ENCODE measurements at places on chromosomes 6 and 20.

DNA sequence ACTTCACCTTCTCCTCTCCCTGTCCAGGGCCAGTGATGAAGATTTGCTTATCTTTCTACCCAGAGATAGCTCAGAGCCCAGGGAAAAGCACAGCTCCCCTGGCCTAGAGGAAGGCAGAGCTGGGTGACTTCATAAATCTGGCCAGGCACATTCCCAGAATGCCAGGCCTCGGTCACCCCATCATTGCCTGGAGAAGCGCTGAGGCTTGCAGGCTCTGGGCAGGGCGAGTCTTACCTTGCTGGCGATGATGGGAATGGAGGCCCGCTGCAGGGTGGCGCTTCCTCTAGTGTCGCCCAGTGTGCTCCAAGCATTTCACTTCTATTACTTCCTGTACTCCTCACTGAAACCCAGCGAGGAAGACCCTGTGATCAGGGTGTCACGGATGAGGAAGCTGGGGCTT, 60.1 kb downstream of the DAAM2 start:
- DNase-seq: no peak

DNA sequence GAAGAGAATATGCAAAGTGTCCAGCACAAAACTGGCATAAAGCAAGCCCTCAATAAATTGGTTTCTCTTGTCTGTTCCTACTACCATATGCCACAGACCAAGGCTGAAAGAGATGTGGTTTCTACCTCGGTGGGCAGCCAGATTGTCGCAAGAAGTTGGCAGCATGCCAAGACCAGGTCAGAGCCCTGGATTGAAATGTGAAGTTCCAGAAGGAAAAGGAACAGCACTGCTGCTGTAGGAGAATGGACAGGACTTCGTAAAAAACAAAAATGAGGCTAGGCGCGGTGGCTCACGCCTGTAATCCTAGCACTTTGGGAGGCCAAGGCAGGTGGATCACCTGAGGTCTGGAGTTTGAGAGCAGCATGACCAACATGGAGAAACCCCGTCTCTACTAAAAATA, 22.1 kb downstream of the MRPL14 start:
- DNase-seq: no peak

GRCh38 chr20:2563116-2563515, 26.7 kb downstream of the TMC2 start:
- no peak for DNase-seq

GRCh38 chr20:16195671-16196070, 377.6 kb downstream of the KIF16B start:
- DNase-seq: no peak

GRCh38 chr6:112031960-112032359, 21.9 kb upstream of the CCN6 start:
- no peak for DNase-seq

DNA sequence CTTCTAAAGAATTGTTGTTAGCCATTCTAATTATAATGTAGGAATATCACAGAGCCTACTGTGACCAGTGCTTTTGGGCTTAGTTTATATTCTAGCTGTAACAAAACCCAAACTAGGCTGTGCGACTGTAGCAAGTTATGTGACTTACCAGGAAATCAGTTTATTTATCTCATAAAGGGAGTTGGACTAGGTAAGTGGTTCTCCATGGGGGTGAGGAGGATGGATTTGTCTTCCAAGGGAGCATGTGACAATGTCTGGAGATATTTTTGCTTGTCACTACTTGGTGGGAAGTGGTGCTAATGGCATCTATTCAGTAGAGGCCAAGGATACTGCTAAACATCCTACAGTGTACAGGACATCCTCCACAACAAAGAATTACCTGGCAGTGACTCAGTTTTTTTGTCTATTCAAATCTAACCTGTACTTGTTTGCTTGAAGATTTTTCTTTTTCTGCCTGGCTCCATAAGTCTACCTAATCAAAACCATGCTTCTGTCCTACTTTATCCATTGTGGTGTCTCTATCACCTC, 32.5 kb downstream of the ZFAND3 start:
- DNase-seq: no peak

- DNase-seq: no peak
These were observed 30.6 kb upstream of the APCDD1L start for GRCh38 chr20:58545565-58546415.

DNA sequence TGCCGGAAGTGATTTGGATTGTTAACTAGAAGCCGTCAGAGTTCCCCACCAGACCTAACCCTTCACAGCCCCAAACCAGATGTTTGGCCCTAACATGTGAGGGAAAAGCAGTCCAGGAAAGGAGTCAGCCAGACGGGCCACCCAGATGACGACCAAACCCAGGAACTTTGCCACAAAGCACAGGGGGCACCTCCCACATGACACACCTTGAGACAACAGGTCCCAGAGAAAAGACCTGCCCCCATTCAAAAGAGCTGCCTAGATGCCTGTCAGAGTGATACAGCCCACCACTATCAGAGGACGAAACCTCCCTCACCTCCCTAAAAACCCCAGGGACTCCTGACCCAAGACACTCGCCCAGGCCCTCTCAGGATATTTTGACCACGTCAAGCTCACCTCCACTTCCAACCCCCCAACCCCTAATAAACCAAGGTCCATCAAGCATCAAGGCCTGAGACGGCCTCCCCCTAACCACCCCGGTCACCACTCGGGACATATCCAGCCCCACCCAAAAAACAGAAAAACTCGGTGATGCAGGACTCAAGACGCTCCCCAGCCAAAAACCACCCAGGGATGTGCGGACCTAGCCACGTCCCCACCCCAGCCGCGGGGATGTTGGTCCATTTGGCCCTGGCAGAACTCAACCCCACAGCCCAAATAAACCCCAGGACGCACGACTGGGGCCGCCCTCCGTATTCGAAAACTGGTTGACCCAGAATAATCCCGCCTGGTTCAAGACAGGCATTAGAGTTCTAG, 662 bp downstream of the ZNF343 start:
- no peak for DNase-seq

- DNase-seq: no peak
These were observed 114.5 kb downstream of the TCP11 start for GRCh38 chr6:35026434-35027222.

DNA sequence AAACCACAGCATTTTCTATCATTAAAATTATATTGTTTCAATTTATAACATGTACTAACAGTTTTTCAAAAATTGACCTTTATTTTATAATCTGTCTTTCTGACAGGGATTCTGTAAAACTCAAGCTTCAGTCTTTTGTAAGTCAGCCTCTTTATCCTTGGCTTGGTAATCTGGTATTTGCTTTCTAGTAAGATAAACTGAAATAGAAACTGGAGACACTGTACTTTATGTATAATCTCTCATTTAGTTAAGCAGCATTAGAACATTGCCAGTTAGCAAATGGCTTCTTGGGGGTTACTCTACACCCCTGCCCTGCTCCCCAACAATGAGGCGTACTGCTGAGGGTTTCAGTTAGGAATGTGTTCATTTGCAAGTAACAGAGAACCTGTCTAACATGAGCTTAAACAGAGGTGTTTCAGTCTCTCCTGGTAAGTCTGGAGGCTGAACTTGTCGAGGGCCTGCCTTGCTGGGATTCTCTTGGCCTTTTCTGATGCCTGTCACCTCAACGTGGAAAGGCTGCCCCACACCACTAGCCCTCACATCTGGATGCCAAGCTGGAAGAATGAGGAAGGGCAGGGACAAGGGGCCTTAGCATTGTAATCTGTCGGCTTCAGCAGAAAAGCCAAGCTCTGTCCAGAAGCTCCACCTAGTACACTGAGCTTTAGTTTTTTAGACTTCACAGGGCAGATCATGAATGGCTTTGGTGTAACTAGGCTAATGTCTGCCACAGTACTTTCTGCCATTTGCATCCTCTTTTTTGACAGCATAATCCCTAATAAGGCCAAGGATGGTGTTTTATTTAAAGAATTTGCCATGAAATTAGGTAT, 34.8 kb downstream of the SH3BGRL2 start:
- DNase-seq: no peak

- no peak for DNase-seq
These were observed 246.0 kb downstream of the PHACTR1 start for GRCh38 chr6:12962529-12962928.

DNA sequence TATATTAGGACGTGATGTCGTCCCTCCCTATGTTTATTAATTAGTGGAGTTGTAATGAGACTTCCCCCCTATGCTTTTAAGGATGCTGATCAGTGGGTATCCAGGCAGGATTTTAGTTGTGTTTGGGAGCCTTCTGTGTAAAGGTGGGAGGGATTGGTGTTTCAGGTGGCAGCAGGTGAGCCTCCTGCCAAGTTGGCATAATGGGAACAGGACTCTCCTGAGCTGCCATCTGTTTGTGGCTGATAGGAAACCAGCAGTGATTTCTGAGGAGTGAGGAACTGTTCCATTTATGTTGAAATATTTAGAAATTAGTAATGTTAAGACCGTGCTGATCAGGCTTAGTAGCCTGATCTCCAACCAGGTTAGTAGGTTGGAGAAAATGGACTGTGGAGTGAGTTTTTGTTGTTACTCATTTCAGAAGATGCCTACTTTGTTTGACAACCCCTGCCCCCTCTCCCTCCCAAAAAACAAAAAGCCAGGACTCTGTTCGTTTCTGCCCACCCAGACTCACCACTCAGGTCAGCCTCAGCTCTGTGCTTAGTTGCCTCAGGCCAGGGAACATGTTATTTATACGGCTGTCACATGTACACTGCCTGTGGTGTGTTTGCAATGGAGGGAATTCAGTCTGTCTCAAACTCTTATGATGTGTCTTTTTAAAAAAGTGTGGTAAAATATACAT, 55.4 kb upstream of the TULP4 start:
- no peak for DNase-seq

GRCh38 chr6:79467716-79468115, 69.5 kb downstream of the LCA5 start:
- DNase-seq: no peak

DNA sequence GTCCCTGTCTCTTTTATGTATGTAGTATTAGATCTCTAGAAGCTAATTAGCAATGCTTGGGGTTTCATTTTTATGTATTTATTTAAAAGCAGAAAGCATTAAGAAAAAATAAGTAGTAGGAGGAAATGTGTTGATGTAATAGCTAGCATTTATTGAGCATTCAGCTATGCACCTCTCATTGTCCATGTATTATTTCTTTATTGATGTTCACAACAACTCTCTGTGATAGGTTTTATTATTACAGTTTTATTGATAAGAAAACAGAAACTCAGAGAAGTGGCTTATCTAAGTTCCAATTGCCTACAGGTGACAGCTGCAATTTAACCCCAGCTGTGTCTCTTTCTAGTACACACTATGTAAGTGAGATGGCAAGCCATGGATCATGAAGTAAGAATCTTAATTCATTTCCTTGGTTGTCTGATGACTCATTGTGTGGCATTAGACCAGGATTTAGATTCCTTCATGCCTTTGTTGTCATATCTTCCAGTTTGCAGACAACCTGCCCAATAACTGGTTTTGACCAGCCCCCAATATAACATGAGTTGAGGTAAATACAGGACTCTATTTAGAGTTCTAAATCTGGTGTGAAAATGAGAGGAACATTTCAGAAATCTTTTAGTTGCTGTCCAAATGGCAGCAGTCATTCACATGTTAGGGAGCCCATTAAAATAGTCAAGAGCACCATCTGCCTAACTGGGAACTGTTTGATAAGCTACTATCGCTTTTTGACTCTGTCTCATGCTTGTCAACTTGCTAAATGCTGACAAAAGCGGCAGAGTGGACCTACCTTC, 170.8 kb upstream of the PHACTR1 start:
- DNase-seq: peak; percentile 75

- DNase-seq: no peak
These were observed 20.8 kb upstream of the PAX1 start for GRCh38 chr20:21684671-21685070.

GRCh38 chr20:50876816-50877215, 54.4 kb downstream of the ADNP start:
- DNase-seq: no peak

DNA sequence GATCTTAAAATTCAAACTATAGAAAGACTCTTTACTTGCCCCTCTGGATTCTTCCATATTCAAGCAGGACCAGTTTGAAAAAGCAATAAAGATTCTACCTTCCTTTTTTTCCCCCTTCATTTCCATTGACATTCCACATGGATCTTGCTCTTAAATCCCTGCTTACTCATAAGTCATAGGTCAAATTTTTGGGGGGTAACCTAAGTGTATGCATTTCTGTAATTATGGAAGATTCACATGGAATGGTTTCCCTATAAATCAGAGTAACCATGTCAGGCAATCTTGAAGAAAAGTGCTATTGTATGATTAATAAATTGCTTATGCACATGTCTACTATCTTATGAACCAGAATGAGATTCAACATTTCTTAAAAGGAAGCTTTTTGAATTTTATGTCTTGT, 551.0 kb downstream of the HAO1 start:
- DNase-seq: no peak

DNA sequence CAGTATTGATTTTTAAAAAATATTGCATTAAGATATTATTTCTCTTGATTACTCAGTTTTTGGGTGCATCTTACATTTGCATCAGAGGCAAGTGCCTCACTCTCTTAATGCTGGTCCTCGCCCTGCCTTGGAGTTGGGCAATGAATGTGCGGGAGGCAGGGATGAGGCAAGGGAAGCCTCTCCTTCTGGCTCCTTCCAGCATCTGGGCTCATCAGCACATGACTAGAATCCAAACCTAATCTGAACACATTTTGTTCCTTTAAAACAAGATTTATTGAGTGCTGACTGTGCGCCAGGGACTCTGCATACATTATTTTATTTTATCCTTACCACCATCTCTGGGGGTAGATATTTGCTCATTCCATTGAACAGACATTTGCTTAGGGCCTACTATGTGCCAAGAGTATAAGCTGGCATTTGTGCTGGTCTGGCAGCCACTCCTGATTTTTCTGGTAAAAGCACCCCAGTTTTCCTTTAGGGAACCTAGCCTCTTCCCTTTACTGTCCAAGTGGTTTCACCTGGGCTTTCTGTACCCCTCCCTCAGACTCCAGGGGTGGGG, 71.9 kb upstream of the ZNFX1 start:
- DNase-seq: no peak

DNA sequence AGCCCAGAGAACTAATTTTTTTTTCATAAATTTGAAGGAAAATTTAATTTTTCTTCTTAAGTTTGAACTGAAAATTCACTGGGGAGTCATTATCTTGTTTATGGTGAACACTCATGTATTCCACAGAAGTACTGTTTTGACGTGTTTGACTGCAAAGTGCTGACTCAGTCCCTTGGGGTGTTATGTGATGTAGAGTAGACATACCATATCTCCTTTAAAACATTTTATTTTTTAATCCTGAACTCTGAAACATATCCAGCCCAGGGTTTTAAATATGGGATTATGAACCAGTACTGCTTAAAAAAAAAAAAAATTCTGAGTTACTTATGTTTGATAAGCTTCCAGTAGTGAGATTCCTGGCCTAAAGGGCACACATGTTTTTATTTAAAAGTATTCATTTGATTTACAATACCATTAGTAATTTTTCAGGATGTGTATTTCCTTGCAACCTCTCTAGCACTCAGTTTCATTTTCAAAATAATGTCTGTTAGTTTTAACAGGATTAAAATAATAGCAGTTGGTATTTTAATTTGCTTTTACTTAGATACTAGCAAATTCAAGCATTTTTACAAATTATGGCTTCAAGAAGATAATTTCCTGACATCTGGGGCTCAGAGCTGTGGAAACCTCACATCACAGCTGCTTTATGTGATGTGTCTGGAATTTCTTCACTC, 81.7 kb upstream of the PDE10A start:
- DNase-seq: no peak

GRCh38 chr6:77987035-77987384, 334.2 kb downstream of the MEI4 start:
- DNase-seq: no peak
